ENCODE measurements at places on chromosomes 1 and 21.

DNA sequence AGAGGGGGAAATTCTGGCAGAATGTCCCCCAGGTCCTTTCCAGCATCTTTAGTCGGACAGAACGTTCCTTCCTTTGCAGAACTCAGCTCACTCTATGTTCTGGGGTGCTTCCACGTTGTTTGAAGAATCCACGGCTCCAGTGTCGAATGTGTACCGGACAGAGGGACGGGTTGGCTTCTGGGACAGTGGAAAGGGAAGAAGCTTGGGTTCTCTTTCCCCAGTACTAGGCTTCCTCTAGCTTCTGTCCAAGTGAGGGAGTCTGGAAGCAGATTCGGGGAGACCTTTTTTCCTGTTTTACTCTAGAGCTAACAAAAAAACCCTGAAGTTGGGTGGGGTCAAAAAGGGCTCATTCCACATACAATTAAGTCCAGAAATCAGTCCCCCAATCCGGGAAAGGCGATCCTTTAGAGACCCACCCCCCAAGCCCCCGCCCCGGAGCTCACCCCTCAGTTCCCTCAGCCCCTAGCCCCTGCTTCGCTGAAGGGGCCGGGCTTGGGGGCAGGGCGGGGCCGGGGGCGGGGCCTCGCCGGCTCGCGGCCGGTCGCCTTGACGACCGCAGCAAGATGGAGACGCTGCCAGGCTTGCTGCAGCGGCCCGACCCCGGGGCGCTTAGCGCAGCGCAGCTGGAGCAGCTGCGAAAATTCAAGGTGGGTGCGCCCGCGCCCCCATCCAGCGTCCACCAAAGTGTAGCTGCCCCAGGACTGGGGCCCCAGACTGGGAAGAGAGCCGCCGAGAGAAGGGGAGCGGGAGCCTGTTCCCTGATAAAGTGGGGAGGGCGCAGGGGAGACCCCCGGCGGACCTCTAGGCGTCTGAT lies at the start of gene RIIAD1:
Gene RIIAD1 (plus strand): TSS at position 549 of the 814 bp plus-strand sequence. CDS start 15 bp downstream, at position 564.
- DNase-seq = no peak

- no peak for DNase-seq
Observed at GRCh38 chr1:201538612-201539551, at the start of gene NAV1. Gene NAV1, plus strand, starts transcription at chr1:201539127. Its CDS starts 83,758 bp downstream, at chr1:201622885.

DNA sequence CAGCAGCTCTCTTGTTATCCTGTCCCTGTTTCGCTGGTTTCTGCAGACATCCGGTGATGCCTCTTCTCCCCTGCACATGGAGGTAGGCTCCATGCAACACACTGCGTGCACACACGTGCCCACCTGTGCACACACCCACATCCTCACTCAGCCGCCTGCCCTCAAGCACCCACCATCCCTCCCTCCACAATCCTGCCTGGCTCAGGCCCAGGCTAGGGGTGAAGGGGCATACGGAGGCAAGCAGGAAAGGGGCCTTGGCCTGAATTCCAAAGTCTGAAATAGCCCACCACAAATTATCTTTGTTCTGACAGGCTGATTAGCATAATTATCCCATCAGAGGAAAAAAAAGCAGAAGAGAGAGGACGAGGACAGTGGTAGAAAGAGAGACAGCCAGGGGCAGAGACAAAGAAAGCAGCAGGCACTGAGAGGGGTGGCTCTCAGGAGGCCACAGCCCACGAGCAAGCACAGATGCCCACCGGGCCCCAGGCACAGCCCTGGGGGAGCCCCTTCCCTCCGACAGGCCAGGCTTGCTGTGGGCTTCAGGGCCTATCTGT lies 73.2 kb downstream of the GRIK3 start:
- DNase-seq = no peak

- DNase-seq = no peak
Observed at GRCh38 chr1:174894117-174894762, 105.5 kb upstream of the CACYBP start.

GRCh38 chr1:198664068-198664788 lies 25.4 kb downstream of the PTPRC start:
- no peak for DNase-seq

DNA sequence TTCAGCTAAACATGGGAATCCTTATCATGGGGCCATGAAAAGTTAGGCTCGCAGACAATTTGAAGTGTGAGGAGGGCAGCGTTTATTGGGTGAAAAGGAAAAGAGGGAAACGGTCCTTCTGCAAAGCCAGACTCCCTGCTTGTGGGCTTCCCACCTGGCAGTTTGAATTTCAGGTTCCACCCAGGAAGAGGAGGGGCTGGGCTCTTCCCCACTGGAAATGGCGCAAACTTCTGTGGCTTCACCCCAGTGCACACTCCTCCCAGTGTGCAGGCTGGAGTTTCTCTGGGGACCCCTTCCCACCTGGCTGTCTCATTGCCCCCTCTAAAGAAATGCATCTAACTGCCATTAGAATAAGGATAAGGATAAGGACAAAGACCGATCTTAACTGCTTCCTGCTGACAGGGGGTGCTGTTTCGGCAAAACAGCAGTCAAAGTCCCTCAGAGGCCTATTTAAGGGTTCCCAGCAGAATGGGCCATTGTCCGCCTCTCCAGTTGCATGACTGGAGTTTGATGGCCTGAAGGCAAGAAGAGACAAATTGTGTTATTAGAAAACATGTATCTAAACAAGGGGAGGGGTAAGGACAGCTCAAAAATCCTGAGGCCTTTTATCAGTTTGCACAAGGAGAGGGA lies 20.4 kb downstream of the AIM2 start:
- no peak for DNase-seq

GRCh38 chr1:3787349-3787715 lies 9.0 kb downstream of the LRRC47 start:
- peak; percentile 43 for DNase-seq

DNA sequence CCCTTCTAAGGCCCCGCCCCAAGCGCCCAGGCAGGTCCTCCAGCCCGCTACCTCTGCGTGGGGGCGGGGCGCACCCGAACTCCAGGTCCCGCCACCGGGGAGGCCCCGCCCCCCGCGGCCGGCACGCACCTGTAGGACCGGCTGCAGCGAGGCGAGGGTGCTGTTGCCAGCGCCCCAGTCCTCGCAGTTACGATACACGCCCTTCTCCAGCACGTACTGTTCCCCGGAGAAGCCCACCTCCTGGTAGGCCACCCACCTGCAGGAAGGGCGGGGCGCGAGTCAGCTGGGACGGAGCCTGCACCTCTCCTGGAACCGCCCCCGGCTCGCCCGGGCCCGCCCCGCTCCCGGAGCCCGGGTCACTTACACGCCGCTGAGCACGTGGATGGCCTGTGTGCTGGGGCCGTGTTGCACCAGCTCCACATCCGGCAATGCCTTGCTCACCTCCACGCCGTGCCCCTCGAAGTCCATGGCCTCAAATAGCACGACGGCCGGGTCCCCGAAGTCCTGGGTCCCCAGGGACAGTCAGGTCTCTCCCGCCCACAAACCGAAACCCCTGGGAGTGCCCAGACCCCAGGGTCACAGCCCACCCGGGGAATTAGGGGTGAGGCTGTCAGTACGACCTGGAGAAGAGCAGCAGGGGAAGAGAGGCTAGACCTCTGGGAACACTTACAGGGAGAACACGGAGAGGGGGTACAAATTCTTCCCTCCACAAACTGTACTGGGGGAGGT lies 17.3 kb downstream of the CRYBG2 start:
- peak; percentile 87 for DNase-seq

GRCh38 chr1:218262259-218262658 lies 22.8 kb upstream of the RRP15 start:
- DNase-seq = no peak

DNA sequence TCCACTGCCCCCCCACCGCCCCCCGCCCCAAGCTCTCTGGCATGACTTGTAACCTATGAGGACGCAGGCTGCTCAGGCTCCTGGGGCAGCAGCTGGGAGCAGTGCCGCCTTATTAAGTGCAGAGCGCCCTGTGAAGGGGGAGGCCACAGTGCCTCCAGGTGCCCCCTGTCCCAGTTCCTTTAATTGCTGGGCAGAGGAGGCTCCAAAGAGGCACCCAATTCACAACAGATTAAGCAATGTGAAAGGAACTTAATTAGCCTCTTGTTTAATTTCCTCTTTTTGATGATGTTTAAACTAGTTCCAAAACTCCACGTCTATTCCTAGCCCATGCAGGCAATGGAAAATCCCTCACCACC lies 3.0 kb downstream of the RXFP4 start:
- DNase-seq = no peak

DNA sequence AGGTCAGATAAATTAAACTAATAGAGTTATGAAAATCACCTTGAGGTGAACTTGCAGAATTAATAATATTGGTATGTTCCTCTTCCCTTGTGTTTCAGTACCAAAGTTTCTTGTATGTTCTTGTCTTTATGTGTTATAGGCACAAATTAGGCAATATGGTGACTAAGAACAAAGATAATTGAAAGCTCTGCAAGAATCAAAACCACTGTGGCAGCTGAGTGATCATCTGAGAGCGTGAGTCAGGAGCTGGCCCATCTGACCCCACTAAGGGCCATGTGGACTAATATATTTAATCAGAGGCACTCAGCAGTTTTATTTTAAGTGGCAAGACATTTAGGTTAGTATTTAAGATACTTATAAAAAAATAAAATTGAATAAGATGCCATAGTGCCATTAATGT lies 12.8 kb upstream of the CASQ2 start:
- no peak for DNase-seq

- DNase-seq = no peak
Observed at GRCh38 chr1:243482141-243483022, 226.5 kb downstream of the SDCCAG8 start.

GRCh38 chr21:39137248-39138178 lies 45.7 kb downstream of the PSMG1 start:
- no peak for DNase-seq

- DNase-seq = no peak
Observed at GRCh38 chr1:166116026-166116425, 50.8 kb downstream of the FAM78B start.

DNA sequence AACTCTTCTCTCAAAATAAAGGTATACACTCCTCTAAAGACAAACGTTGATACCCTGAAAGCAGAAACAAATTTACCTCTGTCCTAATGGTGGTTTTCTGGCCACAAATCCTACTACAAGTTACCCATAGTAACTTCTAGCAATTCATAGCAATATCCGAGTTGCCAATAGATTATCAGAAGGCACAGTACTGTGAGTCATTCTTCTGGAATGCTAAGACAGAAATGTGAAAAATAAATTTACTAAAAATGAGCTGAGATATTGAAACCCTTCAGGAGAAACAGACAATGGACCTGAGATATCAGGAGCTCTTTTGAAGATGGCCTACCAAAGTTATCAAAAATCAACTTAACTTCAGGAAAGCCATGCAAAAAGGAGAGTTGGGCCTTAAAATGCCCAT lies 715.0 kb upstream of the ADAMTS5 start:
- DNase-seq = no peak

DNA sequence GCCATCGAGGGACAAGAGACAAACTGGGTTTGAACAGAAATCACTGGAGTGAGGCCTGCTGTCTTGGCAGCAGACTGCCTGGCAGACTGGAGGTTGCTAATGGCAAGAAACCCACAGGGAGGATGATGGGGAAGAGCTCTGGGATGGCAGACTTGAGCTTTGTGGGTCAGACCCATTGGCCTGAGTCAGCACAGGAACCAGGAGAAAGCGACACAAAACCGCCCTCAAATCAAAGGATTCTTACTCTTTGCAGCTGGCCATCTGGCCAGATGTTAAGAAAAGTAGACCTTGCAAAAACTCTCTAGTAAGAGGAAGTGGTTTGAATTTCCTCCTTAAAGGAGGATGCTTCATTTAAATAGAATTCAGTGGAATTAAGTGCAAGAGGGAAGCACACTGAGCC lies 195.2 kb upstream of the JUN start:
- DNase-seq = no peak

Measured in effector memory CD4-positive, alpha-beta T cell (primary cell).